ENCODE measurements at places on chromosomes 12 and 14. TPM values are rescaled to one million over a fixed set of nuclear protein-coding genes. Genes with fewer than 3 reads are reported as not detected.

DNA sequence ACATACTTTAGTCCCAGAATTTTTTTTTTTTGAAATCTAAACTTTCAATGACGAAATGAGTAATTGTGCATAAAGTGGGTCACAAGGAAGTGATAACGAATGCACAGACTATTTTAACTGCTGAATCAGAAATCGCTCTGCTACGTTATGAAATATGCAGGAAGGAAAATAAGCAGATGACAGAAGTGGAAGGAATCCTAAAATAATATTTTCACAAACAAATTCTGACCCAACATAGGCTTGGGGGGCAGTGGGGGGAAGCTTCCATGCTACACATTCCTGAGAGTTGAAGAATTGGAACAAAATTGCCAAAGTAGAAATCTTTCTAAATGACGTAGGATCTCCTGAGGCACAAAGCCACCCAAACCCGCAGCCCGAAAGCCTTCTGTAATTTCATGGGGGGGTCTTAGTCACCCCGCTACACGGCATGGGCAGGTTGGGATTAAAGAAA, 89.6 kb downstream of the ARF6 start:
- peak; percentile 28 for DNase-seq
- no peak overlapping the region for H3K4me3 ChIP-seq
- H3K4me1 ChIP-seq = peaks cover 21% of the 10 kb centered on the region
- H3K27me3 ChIP-seq = no peaks in the 10 kb centered on the region

The OR6C3 gene
- not detected for total RNA-seq

The KLRC2 gene
- total RNA-seq = 0.98 TPM

- H3K27me3 ChIP-seq = no peaks in the 10 kb centered on the region
- no peak overlapping the region for H3K27ac ChIP-seq
- no peaks in the 10 kb centered on the region for H3K36me3 ChIP-seq
These were observed 18.1 kb upstream of the SPPL3 start for GRCh38 chr12:120922279-120922678.

The ALKBH1 gene
- 10.2 TPM for total RNA-seq

The GLIPR1L1 gene
- total RNA-seq = not detected

Data from thyroid gland (tissue), 4 donors.